ENCODE measurements at places on chromosomes 4 and X. TPM values are rescaled to one million over a fixed set of nuclear protein-coding genes. Genes with fewer than 3 reads are reported as not detected.

GRCh38 chr4:70299643-70300042, 35.1 kb upstream of the CABS1 start:
- no peaks in the 10 kb centered on the region for H3K36me3 ChIP-seq
- H3K4me3 ChIP-seq: no peak overlapping the region
- H3K27ac ChIP-seq: no peak overlapping the region
- H3K27me3 ChIP-seq: no peaks in the 10 kb centered on the region

DNA sequence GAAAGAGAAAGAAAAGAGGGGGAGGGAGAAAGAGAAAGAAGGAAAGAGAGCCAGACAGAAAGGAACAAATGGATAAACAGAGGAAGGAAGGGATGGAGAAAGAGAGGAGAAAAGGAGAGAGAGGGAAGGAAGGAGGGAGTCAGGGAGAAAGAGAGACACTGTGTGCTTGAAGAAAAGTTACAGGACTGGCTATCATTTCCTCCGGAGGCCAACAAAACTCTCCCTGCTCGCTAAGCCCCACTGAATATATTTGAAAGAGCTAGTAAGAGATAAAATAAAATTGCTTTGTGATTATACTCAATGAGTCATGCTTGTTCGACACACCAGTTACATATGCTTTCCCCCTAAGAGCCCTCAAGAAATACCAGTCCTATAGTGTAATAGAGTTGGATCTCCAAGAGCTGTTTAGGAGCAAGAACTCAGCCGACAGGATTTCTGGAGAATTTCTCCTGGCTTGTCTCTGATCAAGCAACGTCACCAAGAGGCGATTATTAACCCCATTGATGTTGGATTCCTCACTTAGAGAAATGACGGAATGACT, 102.2 kb downstream of the MXRA5 start:
- no peaks in the 10 kb centered on the region for H3K36me3 ChIP-seq
- no peak overlapping the region for H3K27ac ChIP-seq
- no peak for DNase-seq
- no peaks in the 10 kb centered on the region for H3K27me3 ChIP-seq
- H3K4me1 ChIP-seq: no peaks in the 10 kb centered on the region
- no peak overlapping the region for H3K4me3 ChIP-seq

GRCh38 chrX:46803140-46803539, 33.7 kb upstream of the RP2 start:
- H3K36me3 ChIP-seq: no peaks in the 10 kb centered on the region
- DNase-seq: no peak
- H3K27ac ChIP-seq: no peak overlapping the region

GRCh38 chr4:15420642-15421041, 7.2 kb upstream of the C1QTNF7 start:
- H3K27me3 ChIP-seq: no peaks in the 10 kb centered on the region
- no peak overlapping the region for H3K27ac ChIP-seq
- DNase-seq: no peak

- no peak overlapping the region for H3K27ac ChIP-seq
- no peaks in the 10 kb centered on the region for H3K4me1 ChIP-seq
- no peaks in the 10 kb centered on the region for H3K27me3 ChIP-seq
- H3K36me3 ChIP-seq: no peaks in the 10 kb centered on the region
Measured at GRCh38 chrX:34778916-34779315, 121.8 kb upstream of the TMEM47 start.

- H3K4me3 ChIP-seq: no peak overlapping the region
- no peaks in the 10 kb centered on the region for H3K27me3 ChIP-seq
- DNase-seq: no peak
- no peak overlapping the region for H3K27ac ChIP-seq
- no peaks in the 10 kb centered on the region for H3K36me3 ChIP-seq
- no peaks in the 10 kb centered on the region for H3K4me1 ChIP-seq
Measured at GRCh38 chr4:90061881-90062280, 65.3 kb upstream of the CCSER1 start.

- H3K4me1 ChIP-seq: no peaks in the 10 kb centered on the region
- DNase-seq: no peak
- H3K27me3 ChIP-seq: no peaks in the 10 kb centered on the region
- no peak overlapping the region for H3K4me3 ChIP-seq
Measured at GRCh38 chr4:168781341-168781740, 228.7 kb downstream of the CBR4 start.

DNA sequence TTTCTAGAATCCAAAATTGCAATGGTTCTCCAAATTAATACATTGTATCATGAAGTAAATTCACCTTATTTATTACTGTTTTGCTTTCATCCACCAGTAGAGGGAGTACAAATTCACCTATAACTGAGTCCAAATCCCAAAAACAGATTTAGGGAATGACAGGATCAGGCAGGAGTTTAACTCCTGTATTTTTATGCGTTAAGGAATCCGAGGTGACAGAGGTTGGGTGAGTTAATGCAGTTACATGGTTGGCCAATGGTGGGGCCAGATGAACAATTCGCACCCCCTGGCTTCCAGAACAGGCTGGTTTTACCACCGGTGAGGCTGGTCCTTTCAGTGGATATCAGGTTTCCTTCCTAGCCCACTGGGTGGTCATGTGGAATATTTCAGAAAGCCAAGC, 82.4 kb downstream of the MTNR1A start:
- no peaks in the 10 kb centered on the region for H3K27me3 ChIP-seq
- no peak overlapping the region for H3K4me3 ChIP-seq
- H3K4me1 ChIP-seq: no peaks in the 10 kb centered on the region
- H3K27ac ChIP-seq: no peak overlapping the region

DNA sequence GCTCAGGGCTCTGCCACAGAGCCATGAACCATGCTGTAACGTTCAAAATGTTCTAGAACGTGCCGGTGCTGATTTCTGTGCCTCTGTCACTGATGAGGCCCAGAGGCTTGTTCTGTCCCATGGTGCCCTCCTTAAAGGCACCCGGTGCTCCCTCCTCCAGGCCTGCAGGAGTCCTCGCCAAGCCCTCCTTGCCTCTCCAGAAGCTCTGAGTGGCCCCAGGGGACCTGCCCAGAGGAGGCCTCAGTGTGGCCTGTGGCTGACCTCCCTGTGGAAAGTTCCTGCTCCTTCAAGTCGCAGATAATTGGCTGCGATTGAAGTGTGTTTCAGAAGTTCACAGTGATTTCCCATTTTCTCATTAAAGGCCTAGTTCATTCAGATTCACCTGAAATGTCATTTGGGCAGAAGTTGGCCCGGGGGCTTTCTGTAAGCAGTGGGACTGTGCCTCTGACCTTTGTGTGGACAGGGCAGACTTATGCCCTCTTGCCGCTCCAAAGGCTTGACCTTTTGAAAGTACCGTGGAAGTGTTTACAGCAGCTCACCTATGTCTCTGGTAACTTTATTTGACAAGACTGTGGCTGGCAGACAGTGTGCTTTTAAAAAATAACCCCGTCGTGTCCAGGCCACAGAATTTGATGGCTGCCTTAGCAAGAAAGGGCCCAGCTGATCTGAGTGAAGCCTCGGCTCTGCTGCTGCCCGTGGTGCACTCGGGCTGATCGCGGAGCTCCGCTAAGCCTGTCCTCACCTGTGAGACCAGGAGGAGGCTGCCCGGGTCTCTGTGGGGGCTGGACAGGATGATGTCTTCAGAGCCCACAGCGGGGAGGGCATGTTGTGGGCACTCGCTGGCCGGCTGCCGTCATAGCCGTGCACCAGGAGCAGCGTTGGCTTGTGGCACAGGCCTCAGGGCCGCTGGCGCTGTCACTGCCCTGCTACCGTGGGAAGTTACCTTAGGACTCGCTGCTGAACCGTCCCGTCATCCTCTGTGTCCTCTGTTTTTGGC, 25.3 kb downstream of the TRMT44 start:
- no peak overlapping the region for H3K4me3 ChIP-seq
- peaks cover 5% of the 10 kb centered on the region for H3K36me3 ChIP-seq
- H3K4me1 ChIP-seq: no peaks in the 10 kb centered on the region

Gene MAP7D2
- total RNA-seq: 0.99 TPM

Gene TIGD4
- total RNA-seq: 3.0 TPM

Gene RNF150
- 4.6 TPM for total RNA-seq

Gene CXXC4
- 3.9 TPM for total RNA-seq

Gene P2RY8
- 0.78 TPM for total RNA-seq
